Endothelial cell of umbilical vein (primary cell): ENCODE measurements at places on chromosomes 4 and X. TPM values are rescaled to one million over a fixed set of nuclear protein-coding genes. Genes with fewer than 3 reads are reported as not detected.
A peak's percentile ranks its signal among the peaks of the same experiment; 100 is the strongest.

CT45A1 gene
- not detected in 2 replicates for total RNA-seq

DNA sequence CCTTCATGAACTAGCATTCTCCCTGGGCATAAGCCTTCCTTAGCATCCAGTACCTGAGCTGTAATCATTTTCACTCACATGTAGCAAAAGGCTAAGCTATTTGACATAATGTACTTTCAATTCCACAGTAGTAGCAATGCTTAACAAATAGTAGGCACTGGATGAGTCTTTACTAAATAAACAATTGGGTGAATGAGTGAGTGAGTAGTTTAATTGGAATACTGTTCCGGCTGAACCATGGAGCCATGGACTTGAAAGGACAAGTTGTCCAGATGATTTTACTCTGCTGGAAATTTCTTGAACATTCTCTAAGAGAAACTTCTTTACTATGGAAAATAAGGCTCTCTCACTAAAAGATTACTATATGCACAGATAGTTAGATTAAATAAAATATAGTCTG, 159.3 kb downstream of the FAM47B start:
- DNase-seq = no peak

DNA sequence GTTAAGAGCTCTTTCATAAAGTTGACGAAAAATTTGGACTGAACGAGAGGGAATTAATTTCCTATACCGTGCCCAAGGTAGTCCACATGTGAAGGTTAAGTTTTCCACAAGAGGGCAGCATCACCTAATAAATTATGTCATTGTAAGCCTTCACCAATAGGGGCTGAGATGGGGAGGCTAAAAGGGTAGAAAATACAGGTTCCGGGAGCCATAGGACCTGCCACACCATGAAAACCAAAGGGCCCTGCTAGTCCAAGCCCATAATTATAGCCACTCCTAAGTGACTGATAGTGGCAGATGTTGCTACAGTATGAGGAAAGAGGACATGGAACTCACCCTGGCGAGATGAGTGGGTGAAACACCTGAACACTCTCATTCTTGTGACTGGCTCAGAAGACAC, 122.2 kb downstream of the SHROOM4 start:
- DNase-seq = peak; percentile 43

ATP2B3 gene
- 0.07 and 0.16 TPM in 2 replicates for total RNA-seq

- no peak for DNase-seq
Observed at GRCh38 chr4:172957216-172957615, 211.4 kb upstream of the GALNT7 start.

EVC gene
- total RNA-seq = 21.3 and 31.6 TPM in 2 replicates

IL13RA1 gene
- 61.9 and 66.4 TPM in 2 replicates for total RNA-seq

UGT2B7 gene
- not detected in 2 replicates for total RNA-seq

- DNase-seq = no peak
Observed at GRCh38 chr4:39770471-39770870, 72.5 kb downstream of the UBE2K start.

AMOT gene
- total RNA-seq = 2.7 and 3.5 TPM in 2 replicates

SLC25A14 gene
- 10.6 and 14.5 TPM in 2 replicates for total RNA-seq
